Right lobe of liver (tissue), 6 donors: ENCODE measurements at places on chromosomes 4 and X.
A peak's percentile ranks its signal among the peaks of the same experiment; 100 is the strongest.

- no peak for DNase-seq
Measured at GRCh38 chr4:1277667-1278665, 11.7 kb upstream of the MAEA start.

- DNase-seq = no peak
Measured at GRCh38 chr4:135281230-135281629, 1079.6 kb upstream of the PABPC4L start.

DNA sequence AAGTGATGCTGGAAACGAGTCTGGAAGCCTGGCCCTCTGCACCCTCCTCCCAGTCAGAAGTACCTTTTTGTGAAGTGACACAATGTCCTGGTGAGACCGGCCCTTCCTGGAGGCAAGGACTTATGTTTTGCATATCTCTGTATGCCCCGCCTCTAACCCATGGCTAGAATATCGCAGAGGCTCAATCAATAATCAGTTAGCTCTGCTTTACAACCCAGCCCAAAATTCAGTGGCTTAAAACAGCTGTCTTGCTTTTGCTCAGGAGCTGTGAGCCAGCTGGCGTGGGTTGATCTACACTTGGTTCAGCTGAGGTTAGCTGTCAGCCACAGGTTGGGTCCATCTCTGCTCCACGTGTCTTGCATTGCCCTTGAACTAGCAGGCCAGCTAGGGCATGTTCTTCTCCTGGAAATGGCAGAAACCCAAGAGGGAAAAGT is 98.8 kb upstream of the METTL14 start:
- DNase-seq = peak; percentile 93

DNA sequence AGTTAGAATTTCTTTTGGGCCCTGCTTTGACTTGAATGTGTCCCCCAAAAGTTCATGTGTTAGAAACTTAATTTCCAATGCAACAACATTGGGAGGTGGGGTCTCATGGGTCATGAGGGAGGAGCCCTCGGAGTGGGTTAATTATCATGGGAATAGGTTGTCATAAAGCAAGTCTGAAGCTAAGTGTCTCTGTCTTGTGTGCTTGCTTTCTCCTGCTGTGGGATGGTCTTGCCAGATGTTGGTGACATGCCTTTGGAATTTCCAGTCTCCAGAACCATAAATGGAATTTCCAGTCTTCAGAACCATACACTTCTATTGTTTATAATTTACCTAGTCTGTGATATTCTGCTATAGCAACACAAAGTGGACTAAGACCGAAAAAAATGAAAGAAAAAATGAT is 71.6 kb downstream of the RASL11B start:
- DNase-seq = no peak

- DNase-seq = no peak
Measured at GRCh38 chrX:39645178-39645895, 452.4 kb downstream of the BCOR start.

DNA sequence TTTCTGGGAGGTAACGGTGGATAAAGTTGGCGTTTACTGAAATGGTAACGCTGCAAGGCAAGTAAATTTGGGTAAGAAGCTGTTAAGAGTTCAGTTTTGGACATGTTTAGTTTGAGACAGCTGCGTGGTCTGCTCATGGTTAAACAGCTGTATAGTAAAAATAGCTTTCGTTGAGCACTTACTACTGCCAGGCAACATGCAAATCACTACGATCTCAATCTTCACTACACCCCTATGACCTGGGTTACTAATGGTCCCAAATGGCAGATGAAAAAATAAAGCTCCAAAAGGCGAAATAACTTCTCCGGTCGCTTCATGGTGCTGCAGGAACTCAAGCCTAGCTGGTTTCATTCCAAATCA is 22.2 kb downstream of the FABP2 start:
- DNase-seq = no peak

- no peak for DNase-seq
Measured at GRCh38 chr4:121707344-121707743, 10.6 kb upstream of the ANXA5 start.

GRCh38 chrX:129769467-129770154 is 10.1 kb upstream of the SASH3 start:
- no peak for DNase-seq

- no peak for DNase-seq
Measured at GRCh38 chr4:160825644-160826338, 1338.0 kb downstream of the FSTL5 start.

DNA sequence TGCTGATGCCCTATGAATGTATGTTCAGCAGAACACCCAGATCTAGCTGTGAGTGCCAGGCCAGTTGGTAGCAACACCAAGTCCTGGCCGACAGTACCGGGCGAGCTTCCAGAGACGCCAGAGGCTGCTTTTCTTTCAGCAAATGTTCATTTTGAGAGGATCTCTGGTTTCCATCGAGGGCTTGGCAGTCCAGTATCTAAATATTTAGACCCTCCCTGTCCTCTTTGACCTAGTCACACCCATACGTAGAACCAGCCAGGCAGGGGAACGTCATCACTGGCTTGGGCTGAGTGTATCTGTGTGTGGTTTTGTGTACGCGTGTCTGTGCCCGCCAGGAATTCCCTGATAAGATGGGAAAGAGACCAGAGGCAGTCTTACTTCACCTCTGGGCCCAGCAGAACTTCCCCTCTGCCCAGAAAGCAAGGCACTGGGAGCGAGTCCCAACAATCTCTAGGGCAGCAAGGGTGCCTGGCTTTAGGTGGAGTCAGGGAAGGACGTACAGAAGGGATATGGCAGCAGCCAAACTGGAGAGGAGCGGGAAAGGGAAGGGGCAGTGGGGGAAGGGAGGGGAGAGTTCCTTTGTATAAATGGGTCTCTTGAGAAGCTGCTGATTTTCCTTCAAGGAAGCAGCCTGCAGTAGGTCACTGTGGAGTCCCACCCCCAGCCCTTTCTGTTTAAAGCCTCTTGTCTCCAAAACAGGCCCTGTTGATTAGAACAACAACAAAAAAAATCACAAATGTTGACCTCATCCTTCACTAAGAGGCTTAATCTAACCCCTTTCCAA is 15.0 kb upstream of the ELF4 start:
- DNase-seq = no peak

GRCh38 chr4:26220696-26221095 is 100.1 kb upstream of the RBPJ start:
- DNase-seq = no peak
